ENCODE measurements at places on chromosomes 3 and 15.

DNA sequence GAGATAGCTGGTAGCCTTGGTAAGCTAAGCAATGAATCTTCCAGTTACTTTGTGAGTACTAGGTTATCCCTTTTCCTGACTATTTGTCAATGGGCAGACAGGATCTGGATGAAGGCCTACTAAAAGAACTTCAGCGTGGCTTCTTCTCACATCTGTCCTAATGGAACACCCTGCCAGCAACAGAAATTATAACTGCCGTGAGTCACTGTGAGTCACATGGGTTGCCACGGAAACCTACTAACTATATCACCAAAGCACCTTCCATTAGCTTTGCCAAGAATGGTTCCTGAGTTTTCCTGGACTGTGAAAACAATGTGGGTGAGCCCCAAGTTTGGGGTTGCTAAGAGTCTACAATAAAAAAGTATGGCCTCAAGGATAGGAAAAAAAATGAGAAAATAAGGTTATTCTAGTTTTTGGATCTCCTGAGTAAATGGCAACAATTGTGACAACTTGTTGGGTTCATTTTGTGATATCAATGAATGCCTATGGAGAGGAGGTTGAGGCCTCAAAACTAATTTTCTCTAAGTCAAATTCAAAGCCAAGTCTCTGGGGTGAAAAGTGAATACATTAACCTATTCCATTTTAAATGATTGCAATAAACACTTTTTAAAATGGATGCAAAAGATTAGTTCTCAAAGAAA, 195.1 kb upstream of the ICE2 start:
- no peak for DNase-seq

GRCh38 chr3:12906141-12906915, 65.0 kb upstream of the RPL32 start:
- no peak for DNase-seq

- DNase-seq: no peak
Observed at GRCh38 chr15:40014390-40014789, 24.6 kb downstream of the SRP14 start.

- peak; percentile 90 for DNase-seq
Observed at GRCh38 chr15:69462493-69463181, 10.0 kb downstream of the RPLP1 start.

- DNase-seq: no peak
Observed at GRCh38 chr15:40317580-40317979, 5.9 kb upstream of the INAFM2 start.

DNA sequence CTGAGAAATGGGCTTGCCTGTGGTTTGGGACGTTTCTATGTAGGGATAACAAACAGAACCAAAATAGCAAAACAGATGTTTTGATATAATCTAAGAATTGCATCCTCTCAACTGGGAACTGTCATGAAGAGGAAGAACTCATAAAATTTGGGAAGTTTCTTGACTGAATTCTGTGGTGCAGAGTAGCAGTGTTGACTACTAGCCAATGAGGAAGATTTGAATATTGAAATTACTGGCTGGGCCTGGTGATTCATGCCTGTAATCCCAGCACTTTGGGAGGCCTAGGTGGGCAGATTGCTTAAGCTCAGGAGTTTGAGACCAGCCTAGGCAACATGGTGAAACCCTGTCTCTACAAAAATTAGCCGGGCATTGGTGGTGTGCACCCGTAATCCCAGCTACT, 42.2 kb downstream of the ZNF609 start:
- no peak for DNase-seq

- no peak for DNase-seq
Observed at GRCh38 chr3:58175187-58175436, 35.7 kb downstream of the DNASE1L3 start.

DNA sequence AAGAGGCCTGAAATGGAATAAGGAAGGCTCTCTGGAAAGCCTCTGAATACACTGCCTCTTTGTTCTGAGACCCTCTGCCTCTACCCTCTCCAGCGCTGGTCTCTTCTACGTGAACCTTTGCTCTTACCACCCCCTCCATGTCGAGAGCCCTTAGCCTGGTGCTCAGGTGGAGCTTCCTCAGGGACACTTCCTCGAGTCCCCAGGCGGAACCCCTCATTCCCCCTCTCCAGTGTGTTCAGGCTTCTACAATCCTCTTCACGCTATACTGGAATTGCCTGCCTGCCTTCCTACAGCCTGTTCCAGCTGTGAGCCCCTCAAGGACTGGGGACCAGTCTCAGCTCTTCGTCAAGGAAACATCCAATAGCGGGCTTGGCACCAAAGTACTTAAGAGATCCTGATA, 7.4 kb downstream of the STIMATE start:
- no peak for DNase-seq

- no peak for DNase-seq
Observed at GRCh38 chr3:171561596-171562323, 101.6 kb upstream of the TNIK start.

DNA sequence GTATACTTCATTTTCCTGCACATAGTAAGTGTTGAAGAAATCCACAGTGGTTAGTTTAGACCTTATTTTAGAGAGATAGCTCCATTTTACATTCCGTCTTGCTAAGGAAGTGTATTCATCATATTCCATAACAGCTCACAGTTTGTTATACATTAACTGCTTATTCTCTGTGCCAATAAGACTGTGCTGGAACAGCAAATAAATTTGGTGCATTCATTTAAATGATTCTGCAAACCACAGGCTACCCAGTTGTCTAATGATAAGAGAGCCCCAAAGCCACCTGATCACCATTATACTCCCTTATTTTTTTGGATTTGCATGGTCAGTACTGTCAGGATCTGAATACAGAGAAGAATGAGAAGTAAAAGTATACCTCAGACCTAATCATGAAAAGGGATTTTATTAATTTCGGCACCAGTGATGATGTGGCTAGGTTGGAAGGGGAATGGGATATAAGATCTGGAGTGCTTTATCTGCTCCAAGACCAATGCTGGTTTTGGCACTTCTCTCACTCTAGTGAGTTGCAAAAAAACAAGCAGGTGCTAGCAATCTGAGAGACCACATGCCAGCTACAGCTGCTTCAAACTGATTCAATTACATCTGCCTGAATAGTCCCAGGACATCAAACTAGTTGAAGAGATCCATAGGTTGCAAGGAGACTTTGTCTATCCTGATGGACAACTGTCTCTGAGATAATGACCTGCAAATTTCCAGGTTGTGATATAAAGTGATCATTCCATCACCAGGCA, 254.8 kb downstream of the ZBTB20 start:
- DNase-seq: no peak

DNA sequence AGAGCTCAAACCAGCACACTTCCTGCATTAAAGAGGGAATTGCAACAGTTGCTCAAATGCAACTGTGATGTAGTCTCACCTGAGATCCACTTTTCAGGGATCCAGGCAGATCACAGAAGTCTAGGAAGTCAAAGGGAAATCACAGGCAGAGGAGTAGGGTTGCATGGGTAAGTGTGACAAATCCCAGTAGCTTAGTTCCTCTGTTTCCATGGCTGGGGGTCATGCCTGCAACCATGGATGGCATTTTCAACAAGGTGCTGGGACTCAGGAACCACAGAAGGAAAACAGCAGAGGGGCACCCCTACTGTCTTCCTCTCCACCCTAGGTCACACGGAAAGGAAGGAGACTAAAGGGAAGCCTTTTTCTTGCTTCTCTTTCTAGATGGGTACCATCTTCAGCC, 36.5 kb upstream of the ARNT2 start:
- DNase-seq: no peak

GRCh38 chr3:163056874-163057497, 1560.4 kb downstream of the OTOL1 start:
- no peak for DNase-seq

DNA sequence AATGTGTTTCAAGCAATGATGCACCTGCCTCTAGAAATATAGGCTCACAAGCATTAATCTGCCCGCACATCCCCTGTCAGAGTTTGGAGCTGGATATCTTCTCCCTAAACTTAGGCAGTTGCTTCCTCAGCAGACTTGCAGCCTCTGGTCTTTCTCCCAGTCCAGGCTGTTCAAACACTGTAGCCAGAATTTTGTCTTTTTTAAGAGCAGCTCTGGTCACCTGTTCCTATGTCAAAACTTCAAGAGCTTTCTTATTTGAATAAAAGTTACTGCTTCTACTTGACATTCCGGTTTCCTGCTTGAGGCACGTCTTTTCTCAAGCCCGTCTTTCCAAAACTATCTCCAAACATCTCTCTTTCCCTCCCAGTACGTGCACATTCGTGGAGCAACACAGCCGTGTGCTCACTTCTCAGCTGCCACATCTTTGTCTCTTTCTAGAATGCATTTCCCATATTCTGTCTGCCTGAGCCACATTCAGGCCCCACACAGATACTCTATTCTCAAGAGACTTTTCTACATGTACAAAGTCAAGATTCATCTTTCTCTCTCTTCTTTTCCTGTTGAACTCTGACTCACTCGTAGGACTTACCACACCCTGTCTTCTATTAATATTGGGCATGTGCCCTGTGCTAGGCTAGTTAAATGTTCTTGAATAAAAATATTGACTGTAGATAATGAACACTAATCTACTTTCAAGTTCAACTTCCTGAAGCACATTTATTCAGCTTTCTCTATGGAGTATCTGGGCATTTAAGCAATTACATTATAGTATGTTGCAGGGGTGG, 307.7 kb upstream of the SOX2 start:
- no peak for DNase-seq

- no peak for DNase-seq
Observed at GRCh38 chr3:117217355-117217754, 507.8 kb downstream of the TUSC7 start.

DNA sequence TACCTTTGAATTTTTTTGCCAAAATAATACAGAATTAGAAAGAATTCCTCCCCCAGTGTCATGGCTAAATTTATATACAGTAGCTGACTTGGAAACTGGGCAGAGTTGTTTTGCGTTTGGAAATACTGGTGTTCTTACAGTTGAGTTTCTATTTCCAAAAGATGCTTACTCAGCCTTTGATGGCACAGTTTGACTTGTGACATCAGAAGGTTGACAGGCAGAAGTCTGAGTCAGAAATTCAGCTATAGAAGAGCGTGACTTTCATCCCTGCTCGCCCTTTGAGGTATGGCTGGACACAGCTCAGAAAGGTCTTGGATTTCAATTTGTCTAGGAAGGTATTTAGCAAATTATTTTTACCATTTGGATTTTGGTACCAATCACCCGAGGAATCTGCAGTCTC, 175.8 kb downstream of the VGLL4 start:
- no peak for DNase-seq

GRCh38 chr15:99507016-99507503, 58.7 kb upstream of the MEF2A start:
- DNase-seq: no peak

DNA sequence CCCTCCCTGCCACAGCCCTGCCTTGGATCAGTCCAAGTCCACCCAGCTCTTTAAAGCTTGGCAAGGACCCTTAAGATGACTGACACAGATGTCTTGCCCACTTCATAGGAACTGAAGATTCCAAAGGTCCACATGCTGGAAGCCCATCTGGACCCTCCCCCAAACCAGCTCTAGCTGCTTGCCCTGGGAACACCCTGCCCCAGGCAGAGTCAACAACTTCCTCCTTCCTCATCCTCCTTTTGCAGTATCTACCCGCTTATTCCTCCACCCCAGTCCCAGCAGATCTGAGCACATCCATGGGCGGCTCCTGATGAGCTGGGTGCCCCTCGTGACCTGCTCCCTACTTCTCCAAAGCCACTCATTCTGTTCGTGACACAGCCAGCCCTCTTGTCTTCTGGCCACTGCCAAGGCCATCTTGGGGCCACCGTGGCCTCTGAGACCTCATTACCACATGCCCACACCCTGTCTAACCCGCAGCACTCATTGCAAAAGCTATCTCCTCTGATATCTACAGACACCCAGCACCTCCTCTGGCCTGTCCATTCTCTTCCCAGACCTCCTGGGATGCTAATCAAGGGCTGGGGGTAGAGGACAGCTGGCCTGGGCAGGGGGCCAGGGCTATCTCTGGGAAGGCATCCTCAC, 2.0 kb upstream of the PFKFB4 start:
- no peak for DNase-seq

- peak; percentile 68 for DNase-seq
Observed at GRCh38 chr15:80173022-80173759, 20.4 kb downstream of the FAH start.

GRCh38 chr15:67080900-67081431, 15.6 kb downstream of the SMAD3 start:
- no peak for DNase-seq

- no peak for DNase-seq
Observed at GRCh38 chr3:36380221-36381031, at the start of gene STAC. STAC (plus strand) TSS chr3:36380504; CDS start chr3:36380644, 140 bp downstream.

GRCh38 chr3:64667887-64668581, 19.8 kb downstream of the ADAMTS9 start:
- DNase-seq: no peak

GRCh38 chr15:65730549-65731172, 61.4 kb downstream of the DENND4A start:
- no peak for DNase-seq

- DNase-seq: no peak
Observed at GRCh38 chr3:36394176-36394575, 13.9 kb downstream of the STAC start.

- DNase-seq: no peak
Observed at GRCh38 chr3:119357190-119357589, 63.0 kb downstream of the ARHGAP31 start.

DNA sequence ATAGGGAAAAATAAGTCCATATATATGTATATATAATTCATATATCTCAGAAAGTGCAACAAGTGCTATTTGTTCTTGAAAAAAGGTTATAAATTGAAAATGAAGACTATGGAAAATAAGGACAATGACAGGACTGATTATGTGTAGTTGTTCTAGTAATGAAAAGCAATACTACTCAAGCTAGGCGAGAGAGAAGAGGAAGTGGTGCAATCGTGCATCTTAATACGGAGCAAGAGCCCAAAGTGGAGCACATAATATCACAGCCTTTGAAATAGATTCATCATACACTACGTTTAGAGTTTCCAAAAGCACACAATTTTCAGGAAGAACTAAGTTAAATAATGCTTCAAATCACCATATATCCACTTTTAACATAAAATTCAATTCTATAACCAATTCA, 87.9 kb downstream of the ULK4 start:
- no peak for DNase-seq

GRCh38 chr15:64090527-64090926, 3.1 kb downstream of the CIAO2A start:
- no peak for DNase-seq

DNA sequence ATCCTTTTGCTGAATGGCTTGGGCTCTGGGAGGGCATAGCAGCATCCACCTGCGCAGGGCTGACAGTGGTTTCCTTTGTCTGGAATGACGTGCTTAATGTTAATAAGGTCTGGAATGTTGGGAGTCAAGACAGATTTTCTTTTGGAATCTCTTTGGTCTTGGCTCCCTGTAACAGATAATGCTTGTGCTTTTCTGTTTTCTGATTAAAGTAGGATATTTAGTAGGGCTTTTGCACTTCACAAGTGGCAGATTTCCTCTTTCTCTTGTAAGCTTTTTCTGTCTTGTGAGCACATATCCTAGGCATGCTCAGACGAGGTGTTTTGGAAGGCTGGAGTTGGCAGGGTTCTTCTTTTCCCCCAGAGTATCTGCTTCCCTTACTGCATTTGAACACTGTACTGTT, 189.6 kb downstream of the GHSR start:
- DNase-seq: no peak

- DNase-seq: no peak
Observed at GRCh38 chr3:31444220-31445142, 88.2 kb upstream of the STT3B start.

Data from activated gamma-delta T cell treated with Interleukin-2 at 50 U/mL for 16 hours (primary cell).